ENCODE measurements at places on chromosomes 2 and 18.

DNA sequence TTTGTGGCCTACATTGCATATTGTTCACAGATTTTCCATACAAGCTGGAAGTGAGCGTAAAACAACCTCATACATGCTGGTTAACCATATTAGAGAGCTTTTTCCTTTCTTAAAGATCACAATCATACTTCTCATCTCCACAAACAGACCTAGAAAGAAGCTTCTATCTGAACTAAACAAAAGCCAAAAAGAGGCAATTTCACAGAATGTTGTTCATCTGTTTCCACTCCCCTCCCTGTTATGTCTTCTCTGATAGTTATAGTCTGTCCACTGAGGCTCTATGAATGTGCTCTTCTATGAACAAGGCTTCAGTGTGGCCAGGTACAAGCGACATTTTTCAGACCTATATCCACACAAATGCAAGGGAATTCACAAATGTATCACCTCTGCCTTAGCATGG lies 63.4 kb downstream of the LDAH start:
- no peak for DNase-seq

- DNase-seq, result no peak
Observed at GRCh38 chr2:203659331-203660049, 46.9 kb upstream of the CD28 start.

DNA sequence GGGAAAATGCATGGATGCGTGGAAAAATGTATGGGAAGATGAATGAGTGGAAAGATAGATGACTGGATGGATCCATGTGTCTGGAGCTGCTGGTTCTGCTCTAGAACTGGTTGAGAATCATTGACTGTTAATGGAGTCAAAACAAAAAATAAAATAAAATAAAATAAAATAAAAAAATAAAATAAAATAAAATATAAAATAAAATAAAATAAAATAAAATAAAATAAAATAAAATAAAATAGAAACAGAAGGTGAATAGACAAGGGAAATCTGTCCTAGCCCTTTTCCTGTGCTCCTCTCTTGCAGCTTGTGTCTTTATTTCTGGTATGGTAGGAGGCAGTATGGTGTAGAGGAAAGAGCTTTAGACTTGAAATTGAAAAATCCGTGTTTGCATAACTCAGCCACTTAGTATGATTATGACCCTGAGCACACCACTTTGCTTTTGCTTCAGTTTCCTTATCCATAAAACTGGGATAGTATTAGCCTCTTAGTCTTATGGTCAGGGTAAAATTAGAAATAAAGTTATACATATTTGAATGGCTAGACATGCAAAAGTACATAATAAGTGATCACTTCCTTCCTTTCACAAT lies 51.0 kb downstream of the PSD4 start:
- DNase-seq, result no peak

- DNase-seq, result no peak
Observed at GRCh38 chr2:122710049-122710448, 954.6 kb downstream of the TSN start.

Data from right kidney (tissue), 9 donors.